ENCODE measurements at places on chromosomes 11 and 22. TPM values are rescaled to one million over a fixed set of nuclear protein-coding genes. Genes with fewer than 3 reads are reported as not detected.

GRIA4 gene
- not detected for total RNA-seq

CASP1 gene
- total RNA-seq, result 21.5 TPM

IL17REL gene
- total RNA-seq, result not detected

ANKK1 gene
- total RNA-seq, result 0.24 TPM

SF1 gene
- 157 TPM for total RNA-seq

RRP8 gene
- total RNA-seq, result 15.2 TPM

HBB gene
- 123 TPM for total RNA-seq

CLNS1A gene
- 85.1 TPM for total RNA-seq

- no peak for DNase-seq
These were observed 45.4 kb upstream of the ANO3 start for GRCh38 chr11:26286472-26287066.

DNA sequence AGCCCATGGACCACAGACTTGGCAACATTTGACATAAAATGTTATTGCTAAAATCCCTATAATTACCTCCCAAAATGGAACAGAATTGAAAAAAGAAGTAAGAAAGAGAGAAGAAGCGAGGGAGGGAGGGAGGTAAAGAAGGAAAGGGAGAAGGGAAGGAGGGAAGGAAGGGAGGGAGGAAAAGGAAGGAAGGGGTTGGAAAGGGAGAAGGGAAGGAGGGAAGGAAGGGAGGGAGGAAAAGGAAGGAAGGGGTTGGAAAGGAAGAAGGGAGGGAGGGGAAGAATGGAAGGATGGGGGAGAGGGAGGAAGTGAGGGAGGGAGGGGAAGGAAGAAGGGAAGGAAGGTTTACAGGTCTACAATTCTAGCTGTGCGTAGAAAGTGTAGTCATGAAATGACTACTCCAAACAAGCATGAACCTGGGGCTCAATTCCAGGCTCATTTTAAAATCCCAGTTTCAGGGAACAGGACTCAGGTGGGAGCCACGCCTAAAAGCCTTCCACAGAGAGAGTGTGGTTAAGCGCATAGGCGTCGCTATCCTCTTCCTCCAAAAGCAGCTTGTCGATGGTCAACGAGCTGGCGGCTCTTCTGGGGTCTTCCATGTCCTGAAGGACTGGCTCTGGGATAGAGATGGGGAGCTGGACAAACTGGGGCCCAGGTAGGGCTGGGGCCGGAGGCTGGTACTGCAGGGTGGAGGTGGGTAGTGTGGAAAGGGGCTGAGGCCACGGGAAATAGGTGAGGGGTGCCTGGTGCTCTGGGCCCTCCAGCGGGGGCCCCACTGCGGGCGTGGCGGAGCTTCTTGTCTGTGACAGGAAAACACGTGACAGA, 25.1 kb downstream of the POU2AF1 start:
- no peak for DNase-seq

DNA sequence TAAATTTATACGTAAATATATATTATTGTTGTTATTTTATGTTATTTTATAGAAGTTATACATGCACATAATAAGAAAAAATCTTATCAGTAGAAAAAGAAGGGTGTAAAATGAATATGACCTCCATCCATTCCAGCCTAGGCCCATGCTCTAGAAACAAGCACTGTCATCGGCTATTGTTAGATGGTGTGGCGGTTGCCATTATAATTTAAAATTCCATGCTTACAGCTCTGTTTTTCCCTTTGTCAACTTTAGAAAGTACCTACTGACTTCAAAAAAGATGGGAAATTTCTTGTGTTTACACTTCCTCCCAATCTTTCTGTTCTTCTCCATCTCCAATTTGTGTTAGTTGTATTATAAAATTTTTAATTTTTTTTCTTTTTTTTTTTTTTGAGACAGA, 61.9 kb upstream of the RDX start:
- DNase-seq, result no peak

GRCh38 chr22:24584871-24585411, 7.9 kb downstream of the LRRC75B start:
- no peak for DNase-seq

- DNase-seq, result no peak
These were observed 14.4 kb downstream of the KCNQ1 start for GRCh38 chr11:2459016-2459725.

DNA sequence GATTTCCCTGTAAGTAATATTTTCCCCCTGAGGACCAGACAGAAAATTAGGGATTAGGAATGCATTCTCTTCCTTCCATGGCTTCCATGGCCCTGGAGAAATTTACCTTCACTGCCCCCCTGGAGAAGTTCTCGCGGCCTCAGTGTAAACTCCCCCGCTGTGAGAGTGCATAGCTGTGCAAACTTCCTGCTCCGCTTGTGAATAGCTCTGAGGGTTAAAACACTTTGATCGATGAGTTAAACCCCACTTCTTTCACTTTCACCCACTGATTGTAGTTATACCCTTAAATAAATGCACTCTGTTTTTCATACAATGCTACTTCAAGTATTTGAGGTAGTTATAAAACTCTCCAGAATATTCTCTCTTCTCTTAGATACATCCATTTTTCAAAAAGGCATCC, 190.8 kb downstream of the DSCAML1 start:
- no peak for DNase-seq

- DNase-seq, result no peak
These were observed 45.3 kb upstream of the SCUBE2 start for GRCh38 chr11:9136741-9137140.

GRCh38 chr11:3158131-3158591, 6.9 kb downstream of the OSBPL5 start:
- DNase-seq, result peak; percentile 18

DNA sequence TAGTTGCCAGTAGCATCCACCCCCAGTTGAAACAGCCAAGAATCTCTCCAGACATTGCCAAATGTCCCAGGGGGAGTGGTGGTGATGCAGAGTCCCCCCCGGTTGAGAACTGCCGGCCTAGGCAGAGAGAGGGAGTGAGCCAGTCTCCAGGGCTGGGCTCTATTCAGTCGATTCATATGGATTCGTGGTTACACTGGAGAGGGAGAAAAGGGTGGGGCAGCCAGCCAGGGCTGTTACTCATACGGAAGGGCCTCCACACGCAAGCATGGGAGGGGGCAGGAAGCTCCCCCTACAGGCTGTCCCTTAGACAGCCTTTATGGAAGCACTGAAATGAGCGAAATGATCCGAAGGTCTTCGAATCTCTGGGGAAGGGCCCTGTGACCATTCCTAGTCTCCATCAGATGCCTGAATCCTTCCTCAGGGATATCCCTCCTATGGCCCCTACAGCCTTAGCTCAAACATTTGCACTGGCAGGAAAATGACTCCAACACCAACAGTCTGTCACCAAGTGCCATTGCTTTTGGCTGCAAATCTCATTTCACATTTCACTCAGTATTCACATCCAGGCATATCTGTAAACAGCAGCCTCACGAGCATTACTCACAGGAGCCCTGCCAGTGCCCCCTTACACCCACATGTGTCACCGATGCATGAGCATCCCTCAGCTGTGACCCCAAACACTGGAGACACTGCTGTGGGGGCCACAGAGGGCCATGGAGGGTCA, 18.4 kb upstream of the TLCD5 start:
- DNase-seq, result no peak

All from heart left ventricle (tissue), 16 donors.